ENCODE measurements at places on chromosomes 3 and 15. TPM values are rescaled to one million over a fixed set of nuclear protein-coding genes. Genes with fewer than 3 reads are reported as not detected.

- no peak for DNase-seq
Observed at GRCh38 chr3:46130631-46131310, 77.3 kb downstream of the CCR1 start.

- DNase-seq = no peak
Observed at GRCh38 chr3:7211740-7212139, 350.8 kb downstream of the GRM7 start.

DNA sequence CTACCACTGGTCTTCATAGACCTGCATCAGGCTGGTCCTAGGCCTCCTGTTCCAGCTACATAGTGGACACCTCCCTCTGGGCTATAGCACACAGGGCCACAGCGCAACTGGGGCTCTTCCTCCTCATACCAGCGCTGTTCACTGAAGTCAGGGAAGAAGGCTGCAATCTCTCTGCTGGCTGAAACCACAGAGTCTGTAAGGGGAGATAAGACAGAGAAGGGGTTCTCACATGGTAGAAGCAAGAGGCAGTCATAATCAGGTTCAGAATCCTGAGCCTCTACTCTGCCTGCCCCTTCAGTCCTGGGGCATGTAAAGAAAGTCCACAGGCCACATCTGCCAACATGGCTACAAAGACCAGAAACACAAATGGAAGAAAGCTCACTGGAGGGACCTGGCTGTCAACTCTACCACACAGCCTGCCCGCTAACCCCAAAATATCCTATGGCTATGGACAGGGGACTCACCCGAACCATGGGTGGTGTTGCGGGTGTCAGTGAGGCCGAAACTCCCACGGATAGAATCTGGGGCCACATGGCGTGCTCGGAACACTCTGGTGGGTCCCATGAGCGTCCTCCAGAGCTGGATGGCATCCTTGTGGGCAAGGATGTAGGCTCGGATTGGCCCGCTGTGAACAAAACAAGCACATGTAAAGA, 38.7 kb downstream of the SPINK8 start:
- no peak for DNase-seq

DNA sequence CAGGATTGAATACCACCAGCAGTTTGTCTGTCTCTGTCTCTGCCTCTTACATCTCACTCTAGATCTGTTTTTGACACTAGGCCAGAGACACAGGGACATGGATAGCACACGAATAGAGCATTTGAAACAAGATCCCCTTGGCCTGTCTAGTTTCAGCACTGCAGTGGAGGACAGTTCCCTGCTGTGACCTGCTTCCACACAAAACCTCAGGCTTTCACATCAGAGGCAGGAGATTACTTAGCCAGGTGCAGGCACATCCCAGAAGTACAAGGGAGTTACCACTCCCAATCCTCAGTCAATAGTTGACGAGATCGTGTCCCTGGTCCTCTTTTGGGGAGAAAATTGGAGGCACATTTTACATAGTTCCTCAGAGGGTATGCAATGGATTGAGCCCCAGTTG, 34.0 kb upstream of the CCK start:
- DNase-seq = peak; percentile 11

DNA sequence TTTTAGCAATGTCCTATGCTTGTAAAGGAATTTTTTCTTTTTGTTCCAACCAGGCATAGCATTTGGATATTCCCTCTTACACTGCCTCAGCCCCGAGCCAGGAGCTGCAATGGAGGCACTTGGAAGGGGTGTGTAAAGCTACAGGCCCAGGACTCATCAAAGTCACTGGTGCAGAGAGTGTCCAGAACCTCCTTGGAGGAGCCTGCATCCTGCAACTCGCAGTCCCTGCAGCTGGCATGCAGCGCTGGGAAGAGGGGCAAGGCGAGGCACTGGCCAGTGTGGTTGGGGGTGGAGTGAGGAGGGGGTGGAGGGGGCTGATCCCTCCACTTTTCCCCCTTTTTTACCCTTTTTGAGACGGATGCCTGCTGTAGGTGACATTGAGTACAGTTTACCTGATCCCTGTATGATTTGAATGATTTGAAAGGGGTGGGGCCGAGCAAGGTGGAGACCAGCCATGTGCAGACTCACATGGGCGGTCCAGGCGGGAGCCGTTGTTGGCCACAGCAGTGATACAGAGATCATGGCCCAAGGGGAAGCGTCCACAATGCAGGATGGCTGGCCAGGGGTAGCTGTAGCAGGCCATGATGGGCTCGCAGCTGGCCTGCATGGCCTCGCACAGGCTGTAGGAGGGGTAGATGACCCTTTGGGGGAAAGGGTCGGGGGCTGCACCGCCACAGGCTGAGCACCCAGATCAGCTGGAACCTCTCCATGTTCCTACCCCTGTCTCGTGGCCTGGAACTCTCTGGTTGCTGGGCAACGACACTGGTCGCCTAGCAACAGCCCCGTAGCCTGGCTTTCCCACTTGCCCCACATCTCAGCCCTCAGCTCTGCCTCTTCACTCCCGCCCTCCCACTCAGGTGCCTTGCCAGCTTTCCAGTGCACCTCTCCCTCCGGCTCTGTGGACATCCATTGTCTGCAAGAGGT, 7.9 kb downstream of the P4HTM start:
- DNase-seq = no peak

GRCh38 chr15:61195116-61196002, 33.7 kb downstream of the RORA start:
- DNase-seq = peak; percentile 45

- DNase-seq = no peak
Observed at GRCh38 chr3:176861137-176861536, 336.1 kb downstream of the TBL1XR1 start.

DNA sequence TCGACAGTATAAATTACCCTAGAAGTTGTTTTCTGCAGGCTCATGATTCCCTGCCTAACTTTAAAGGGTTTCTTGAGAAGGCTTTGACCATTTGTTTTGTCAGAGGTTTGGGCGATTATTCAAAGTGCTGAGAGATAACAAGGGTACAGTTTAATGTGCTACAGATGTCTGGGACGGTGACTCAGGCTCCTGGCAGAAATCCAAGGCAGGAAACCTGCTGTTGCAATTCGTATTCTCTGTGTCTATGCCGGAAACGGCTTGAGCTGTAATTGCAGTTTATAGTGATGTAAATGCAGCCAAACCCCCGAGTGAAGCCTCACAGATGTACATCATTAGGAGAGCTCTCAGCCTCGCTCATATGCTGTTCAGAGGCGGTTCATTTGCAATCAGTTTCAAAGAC, 65.6 kb downstream of the SYNPR start:
- peak; percentile 84 for DNase-seq

GRCh38 chr3:63876260-63876659, 12.6 kb downstream of the ATXN7 start:
- no peak for DNase-seq

DNA sequence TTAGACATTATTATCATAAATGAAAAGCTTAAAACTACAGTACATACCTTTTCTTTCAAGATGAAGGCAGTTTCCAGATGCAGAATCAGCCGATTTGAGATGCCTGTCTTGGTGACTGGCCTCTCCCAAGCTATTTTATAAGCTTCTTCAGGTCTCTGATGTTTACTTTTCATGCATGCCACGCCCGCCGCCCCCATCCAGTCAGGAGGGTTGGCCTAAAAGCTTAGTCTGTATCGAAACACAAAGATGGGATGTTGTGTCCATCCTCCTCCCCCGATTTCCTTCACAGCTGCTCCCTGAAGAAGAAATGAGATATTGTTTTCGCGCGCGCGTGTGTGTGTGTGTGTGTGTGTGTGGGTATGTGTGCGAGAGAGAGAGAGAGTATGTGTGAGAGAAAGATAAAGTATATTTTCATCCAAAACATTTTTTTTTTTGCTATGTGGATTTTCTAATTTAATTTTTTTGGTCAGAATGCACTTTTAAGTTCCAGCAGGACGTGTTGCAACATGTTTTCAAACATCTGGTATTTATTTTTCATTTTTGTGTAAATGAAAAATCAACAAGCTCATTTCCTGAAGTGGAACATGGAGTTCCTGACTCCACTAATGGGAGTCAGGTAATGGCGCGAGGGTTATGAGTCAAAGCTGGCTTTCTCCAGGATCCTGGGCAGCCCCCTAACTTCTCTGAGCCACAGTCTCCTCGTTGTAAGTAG, at the start of gene APOD:
APOD (minus strand) TSS at position 110 of the 712 bp plus-strand sequence. CDS start 4,479 bp downstream, outside the sequence.
- no peak for DNase-seq

DNA sequence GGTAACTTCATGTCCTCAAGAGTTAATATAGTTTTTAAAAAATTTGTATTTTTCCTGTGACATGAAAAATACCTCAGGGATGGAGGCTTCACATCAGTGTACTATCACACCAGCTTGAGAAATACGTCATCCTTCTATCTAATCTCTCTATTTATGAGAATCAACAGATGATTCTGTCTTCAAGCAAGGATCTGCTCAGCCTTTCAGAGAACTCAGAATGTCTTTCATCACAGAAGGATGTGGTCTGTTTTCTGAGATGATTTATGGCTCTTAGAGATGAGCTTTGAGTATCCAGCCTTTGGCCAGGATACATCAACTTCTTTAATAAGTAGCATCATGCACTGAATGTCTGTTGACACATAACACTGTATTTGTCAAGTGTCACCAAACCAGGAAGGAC, 193.9 kb downstream of the DTWD1 start:
- DNase-seq = peak; percentile 22

DNA sequence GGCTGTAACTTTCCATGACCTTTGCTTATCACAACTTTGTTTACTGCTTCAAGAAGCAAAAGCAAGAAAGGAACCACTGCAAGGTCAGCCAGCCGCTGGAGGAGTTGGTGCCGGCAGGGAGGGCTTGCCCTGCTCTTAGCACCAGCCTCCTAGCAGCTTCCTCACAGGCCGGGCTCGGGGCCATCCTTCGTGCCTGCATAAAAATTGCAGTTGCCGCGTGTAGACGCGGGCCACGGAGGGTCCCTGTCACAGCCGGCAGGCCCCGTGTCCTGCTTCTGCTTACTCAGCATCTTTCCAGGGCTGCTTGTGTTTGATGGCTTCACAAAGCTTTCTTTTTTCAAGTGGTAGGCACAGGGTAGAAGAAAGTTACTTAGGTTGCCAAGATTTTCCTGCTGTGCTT, 84.4 kb downstream of the PGPEP1L start:
- no peak for DNase-seq

DNA sequence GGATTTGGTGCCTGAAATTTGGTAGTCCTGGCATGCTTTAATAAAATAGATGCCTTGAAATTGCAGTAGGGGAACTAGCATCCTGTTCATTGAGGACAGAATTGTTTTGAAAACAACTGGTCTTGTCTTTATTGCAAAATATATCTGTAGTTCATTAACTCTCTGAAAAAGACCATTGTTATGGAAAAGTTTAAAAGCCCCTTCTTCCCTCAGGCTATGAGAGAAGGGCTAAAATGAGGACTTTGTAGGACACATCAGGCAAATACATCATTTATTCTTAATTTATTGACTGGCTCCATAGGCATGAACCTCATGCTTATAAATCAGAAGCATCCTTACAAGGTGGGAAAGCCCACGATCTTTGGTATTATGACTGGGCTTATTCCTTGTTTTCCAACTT, 221.0 kb upstream of the CBLB start:
- no peak for DNase-seq

MYD88 gene
- total RNA-seq = 14.1 TPM

REC114 gene
- not detected for total RNA-seq

CCDC39 gene
- not detected for total RNA-seq

PLA2G4F gene
- not detected for total RNA-seq

SUSD5 gene
- 0.98 TPM for total RNA-seq

MSL2 gene
- total RNA-seq = 19.2 TPM

Data from M059J (cell line).